Left lobe of liver (tissue), 2 donors: ENCODE measurements at places on chromosomes 16 and 17.

GRCh38 chr17:75622076-75622475, 11.2 kb upstream of the SMIM5 start:
- DNase-seq, result no peak

GRCh38 chr17:69414408-69415274, at the start of gene MAP2K6:
Gene MAP2K6 (plus strand): TSS chr17:69414697. CDS start chr17:69414985, 288 bp downstream.
- peak; percentile 82 for DNase-seq

GRCh38 chr17:2222901-2223616, 80.5 kb downstream of the SMG6 start:
- peak; percentile 66 for DNase-seq

DNA sequence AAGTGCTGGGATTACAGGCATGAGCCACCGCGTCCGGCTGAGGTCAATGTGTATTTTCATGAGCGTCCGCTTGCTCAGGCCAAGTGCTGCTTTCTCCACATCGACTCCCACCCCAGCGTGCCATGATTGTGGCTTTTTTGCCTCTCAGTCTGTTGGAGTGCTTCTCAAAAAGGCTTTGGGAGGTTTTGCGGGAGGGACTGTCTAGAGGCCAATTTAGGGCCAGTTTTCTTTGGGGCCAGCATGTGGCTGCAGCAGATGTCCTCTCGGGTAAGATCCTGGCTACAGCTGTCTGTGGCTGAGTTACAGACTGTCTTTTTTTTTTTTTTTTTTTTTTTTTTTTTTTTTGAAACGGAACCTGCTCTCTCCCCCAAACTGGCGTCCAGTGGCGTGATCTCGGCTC, 6.5 kb downstream of the C16orf90 start:
- no peak for DNase-seq

GRCh38 chr16:13519871-13520270, 400.1 kb upstream of the ERCC4 start:
- DNase-seq, result no peak

DNA sequence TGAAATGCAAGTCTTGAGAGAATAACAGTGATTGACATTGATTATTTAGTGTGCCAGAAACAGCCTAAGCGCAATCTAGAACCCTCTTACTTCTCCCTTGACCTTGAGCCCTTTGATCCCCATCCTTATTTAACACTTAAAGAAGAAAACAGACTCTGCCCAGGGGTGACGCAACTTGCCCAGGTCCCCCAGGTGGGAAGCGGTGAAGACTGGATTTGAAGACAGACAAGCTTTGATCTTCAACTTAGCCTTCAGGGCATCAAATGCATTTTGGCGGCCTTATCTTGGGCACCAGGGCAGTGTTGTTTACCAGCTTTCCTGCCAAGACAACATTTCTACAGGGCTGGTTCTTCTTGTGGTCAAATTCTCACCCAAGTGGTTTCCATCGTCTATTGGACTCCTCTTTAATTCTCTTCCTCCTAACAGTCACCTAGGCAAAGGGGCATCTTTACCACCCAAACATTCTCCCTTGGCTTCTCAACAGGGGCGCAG, 8.9 kb upstream of the CIITA start:
- DNase-seq, result no peak

- DNase-seq, result no peak
Measured at GRCh38 chr16:55487048-55487803, 8.2 kb downstream of the MMP2 start.

DNA sequence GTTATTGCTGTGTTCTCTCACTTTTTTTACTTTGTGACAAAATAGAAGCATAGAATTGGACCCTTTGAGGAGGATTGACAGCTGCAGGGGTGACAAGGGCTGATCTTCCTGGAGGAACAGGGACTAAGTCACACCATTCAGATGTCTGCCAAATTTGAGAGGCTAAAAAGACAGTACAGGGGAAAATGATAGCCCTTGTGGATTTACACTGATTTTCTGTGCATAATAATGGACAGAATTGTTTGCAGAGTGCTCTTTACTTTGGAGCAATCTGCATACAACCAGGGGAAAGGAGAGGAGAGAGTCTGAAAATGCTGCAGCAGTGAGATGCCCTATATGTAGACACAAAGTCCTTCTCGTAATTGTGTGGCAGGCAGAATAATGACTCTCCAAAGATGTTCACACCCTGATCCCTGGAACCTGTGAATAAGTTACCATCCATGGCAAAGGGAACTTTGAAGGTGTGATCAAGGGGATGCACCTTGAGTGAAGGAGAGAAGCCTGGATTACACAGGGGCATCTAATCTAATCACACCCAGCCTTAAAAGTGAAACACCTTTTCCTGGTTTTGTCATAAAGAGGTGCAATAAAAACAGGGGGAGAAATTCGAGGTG, 221.4 kb upstream of the CPHXL start:
- no peak for DNase-seq

- DNase-seq, result no peak
Measured at GRCh38 chr17:39239640-39240314, 14.0 kb upstream of the STAC2 start.

- no peak for DNase-seq
Measured at GRCh38 chr17:59572301-59572924, 7.0 kb downstream of the DHX40 start.

DNA sequence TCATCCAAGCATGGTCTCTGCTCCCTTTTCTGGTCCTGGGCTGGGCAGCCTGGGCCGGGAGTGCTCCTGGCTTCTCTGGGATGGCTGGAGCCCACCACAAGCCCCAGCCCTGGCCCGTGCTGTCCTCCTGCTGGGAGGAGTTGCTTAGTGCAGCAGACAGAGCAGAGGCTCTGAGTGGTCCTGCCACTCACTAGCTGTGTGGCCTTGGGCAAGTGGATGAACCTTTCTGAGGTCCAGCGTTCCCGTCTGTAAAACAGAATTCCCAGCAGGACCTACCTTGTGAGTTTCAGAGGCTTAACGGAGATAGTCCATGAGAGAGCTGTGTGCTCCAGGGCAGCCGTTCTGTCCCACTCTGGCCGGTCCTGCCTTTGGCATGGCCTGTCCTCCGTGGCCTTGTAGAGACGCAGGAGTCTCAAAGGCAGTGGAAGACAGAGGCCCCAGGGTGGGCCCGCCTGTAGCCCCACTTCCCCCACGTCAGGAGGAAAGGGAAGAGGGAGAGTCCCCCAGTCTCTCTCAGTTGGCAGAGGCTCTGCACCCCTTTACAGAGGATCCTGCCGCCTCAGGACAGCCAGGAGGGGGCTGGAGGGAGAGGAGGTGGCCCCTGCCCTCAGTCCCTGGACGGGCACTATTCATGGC, 7.8 kb downstream of the MYO15B start:
- no peak for DNase-seq

DNA sequence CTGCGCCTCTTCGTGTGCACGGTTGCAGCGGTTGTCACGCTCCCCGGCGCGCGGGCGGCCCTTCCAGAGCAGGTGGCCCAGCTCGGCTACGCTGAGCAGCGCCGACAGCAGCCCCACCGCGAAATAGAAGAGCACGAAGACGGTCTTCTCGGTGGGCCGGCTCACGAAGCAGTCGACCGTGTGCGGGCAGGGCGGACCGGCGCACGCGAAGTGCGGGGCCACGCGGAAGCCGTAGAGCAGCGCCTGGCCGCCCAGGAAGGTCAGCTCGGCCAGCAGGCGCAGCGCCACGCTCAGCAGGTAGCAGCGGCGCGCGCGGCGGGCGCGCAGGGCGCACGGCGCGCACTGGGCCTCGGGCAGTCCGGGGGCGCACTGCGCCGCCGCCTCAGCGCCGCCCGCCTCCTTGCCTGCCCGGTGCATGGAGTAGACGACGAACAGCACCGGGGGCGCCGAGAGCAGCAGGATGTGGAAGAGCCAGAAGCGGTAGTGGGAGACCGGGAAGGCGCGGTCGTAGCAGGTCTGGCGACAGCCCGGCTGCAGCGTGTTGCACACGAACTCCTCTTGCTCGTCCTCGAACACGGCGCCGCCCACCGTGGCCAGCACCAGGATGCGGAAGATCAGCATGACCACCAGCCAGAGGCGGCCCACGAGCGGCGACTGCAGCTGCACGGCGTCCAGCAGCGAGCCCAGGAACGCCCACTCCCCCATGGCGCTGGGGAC, 1.3 kb downstream of the GJD3 start:
- peak; percentile 57 for DNase-seq

DNA sequence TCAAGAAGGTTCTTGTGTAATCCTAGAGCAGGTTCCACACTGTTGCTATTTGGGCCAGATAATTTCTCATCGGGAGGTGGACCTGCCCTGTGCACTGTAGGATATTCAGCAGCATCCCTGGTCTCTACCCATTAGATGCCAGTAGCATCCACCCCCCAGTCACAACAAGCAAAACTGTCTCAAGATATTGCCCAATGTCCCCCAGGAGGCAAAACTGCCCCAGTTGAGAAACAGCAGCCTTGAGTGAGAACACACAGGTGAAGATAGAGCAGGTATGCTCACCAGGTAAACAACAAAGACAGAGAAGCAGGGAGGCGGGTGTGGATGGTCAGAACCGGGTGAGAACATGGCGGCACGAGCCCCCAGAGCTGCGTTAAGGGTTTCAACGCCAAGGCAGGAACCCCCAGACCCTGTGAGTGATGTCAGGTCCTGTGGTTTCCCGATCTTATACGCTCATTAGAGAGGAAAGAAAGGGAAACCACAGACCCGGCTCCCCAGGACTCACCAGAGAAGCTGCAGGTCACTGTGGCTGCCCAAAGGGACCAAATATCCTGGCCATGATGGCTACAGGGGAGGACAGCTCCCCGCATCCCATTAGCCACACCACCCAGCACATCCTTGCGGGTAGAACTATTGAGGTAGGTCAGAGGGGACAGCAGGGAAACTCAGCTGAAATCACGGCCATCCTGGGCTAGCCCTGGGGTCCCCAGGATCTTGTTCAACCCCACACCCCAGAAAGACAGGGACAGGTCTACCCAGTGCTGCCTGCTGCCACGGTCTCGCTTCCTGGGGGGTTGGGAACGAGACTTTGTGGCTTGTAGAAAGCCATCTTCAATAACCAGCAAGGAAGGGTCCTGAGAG, 21.2 kb downstream of the CDC42EP4 start:
- DNase-seq, result no peak

DNA sequence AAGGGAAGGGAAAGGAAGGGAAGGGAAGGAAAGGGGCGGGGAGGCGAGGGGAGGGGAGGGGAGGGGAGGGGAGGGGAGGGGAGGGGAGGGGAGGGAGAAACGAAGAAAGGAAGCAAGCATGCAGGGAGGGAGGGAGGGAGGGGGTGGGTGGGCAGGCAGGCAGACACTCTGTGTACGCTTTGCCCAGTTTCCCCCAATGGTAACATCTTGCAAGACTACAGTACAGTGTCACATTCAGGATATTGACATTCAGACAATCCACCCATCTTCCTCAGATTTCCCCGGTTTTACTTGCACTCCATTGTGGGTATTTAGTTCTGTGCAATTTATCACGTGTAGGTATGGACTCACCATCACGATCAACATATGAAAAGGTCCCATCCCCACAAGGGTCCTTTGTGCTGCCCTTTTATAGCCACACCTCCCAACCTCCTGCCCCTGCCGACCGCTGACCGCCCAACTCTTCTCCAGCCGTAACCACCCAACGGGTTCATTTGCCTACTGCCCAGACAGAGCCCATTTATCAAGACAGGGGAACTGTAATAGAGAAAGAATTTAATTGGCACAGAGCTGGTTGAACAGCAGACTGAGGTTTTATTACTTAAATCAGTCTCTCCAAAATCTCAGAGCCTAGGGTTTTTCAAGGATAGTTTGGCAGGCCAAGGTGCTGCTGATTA, 91.4 kb upstream of the FA2H start:
- no peak for DNase-seq

- DNase-seq, result no peak
Measured at GRCh38 chr17:29090750-29091605, 48.0 kb downstream of the PIPOX start.

DNA sequence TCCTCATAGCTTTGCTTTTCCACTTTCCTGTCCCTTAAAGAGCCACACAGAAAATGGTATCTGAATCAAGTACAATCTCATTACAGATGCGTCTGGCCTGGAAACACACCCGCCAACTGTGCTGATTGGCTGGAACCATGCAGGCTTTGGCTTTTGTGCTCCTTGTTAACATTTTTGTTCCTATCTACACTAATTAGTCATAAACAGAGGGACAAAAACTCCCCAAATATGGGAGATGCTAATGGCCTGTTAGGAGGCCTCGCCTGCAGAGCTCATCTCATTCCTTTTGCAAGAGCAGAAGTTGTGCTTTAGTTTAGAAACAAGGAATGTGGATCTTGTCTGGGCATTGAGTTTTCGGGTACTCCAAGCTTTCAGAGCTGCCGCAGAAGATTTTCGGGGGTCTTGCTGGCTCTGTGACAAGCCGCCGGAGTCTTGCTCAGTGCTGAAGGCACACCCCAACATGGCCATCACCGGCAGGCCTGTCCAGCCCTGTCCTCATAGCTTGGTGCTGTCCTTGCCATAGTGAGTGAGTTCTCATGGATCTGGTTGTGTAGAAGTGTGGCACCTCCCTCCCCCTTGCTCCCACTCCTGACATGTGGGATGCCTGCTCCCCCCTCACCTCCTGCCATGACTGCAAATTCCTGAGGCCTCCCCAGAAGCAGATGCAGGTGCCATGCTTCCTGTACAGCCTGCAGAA, 69.8 kb downstream of the METRNL start:
- peak; percentile 38 for DNase-seq

- no peak for DNase-seq
Measured at GRCh38 chr17:12104831-12105230, 84.2 kb downstream of the MAP2K4 start.

GRCh38 chr17:20952183-20952582, 90.6 kb downstream of the USP22 start:
- no peak for DNase-seq

- DNase-seq, result no peak
Measured at GRCh38 chr16:28261942-28262341, 30.4 kb upstream of the SBK1 start.

- DNase-seq, result no peak
Measured at GRCh38 chr16:53433509-53433908, 762 bp upstream of the RBL2 start.

DNA sequence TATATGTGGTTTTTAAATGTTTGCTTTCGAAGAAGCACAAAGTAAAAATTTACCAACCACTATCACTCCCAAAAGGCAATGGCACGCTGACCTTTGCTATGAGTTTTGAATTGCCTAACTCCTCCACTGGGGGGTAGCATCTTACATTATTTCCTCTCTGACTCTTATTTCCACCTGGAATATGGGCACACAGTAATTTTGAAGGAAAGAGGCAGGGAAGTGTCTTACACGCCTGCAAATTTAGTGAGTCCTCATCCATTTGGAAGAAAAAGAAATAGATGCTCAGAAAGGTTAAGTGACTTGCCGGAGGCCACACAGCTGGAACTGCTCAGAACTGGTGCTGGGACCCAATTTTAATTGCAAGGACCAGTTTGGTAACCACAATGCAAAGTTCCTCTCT, 29.9 kb upstream of the IRX6 start:
- no peak for DNase-seq

DNA sequence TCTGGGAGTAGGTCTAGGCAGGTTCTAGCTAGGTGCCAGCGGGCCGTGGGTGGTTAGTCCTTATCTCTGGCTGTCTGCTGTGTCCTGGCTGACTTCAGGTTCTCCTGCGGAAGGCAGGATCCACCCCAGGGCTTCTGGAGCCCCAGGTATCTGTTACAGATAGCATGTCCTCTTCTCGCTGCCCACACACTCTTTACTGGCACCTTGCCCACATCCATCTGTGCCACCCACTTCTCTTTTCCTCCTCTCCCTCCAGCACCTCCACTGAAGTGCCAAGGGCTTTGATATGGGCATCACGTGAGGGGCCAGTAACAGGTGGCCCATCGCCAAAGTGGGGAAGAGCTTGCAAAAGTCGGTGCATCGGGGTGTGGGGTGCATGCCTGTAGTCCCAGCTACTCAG, 4.6 kb upstream of the MPP2 start:
- no peak for DNase-seq

GRCh38 chr16:62926121-62926801, 890.0 kb upstream of the CDH8 start:
- DNase-seq, result no peak
